Activated naive CD4-positive, alpha-beta T cell treated with Interleukin-2 at 50 U/mL for 16 hours (primary cell): ENCODE measurements at places on chromosomes 2 and 18.

- no peak for DNase-seq
These were observed 466.3 kb downstream of the SATB2 start for GRCh38 chr2:198991431-198991830.

DNA sequence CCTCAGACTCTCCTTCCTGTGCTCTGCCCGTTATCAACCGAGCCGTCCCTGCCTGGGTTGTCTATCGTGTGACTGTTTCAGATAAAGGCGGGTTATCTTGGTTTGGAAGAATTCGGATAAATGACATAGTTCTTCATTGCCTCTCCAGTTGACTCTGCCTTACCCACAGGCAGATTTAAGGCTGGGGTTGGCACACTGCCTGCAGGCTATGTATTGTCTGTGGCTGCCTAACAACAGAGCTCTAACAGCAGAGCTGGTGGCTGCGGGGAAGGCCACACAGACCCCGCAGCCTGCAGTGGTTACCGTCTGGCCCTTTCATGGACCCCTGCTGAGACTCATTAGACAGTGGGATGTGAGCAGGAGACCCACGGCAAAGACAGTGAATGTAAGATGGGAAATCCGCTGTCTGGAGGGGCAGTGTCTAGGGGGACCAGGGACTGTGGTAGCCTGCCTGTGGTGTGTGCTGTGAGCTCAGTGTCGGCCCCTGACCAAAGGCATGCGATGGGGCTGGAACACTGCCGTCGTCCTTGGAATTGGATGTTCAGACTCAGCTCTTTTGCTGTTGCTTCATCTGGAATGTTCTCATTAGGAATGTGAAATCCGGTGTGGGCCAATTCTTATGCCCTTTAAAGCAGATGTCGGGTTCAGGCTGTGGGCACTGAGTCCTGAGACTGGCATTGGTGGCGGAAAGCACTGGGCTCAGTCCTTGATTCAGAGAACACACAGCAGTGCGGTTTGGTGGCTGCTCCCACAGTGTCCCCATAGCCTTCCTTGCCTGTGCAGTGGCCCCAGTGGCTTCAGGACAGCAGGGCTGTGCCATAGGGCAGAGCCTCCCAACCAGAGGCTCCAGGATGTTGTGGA lies 44.5 kb downstream of the SH3RF3 start:
- no peak for DNase-seq

DNA sequence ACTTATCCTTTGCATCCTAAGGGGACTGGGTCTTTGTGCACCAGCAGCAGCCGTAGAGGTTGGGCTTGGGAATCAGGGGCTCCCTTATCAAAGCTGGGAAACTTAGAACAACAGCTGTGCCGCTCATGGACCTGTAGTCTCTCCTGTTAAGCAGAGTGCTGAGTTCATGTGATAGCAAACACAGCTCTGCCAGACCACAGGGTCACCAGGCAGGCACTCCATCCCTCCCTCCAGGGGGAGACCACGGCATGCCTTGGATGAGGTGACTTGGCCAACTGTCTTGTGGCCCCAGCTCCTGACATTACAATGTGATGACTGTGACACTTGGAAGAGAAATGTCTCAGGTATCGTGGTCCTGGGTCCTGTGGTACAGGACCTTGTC lies 60.0 kb downstream of the DGKD start:
- no peak for DNase-seq

DNA sequence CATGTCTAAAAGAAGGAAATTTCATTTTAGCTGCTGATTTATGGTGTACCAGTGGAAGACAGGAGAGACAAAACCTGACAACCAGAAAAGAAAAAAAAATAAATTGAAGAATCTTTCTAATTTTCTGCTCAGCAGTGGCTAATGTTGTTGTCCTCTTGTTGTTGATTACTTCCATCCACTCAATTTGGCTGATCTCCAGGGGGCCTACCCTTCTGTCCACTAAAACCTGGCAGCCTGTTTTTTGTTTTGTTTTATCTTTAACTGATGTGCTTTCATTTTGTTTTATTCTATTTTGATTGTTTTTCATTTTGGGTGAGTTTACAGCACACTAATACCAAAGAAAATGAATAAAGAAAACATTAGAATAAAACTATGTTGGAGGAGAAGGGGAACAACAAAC lies 27.4 kb downstream of the TFPI start:
- DNase-seq, result no peak

DNA sequence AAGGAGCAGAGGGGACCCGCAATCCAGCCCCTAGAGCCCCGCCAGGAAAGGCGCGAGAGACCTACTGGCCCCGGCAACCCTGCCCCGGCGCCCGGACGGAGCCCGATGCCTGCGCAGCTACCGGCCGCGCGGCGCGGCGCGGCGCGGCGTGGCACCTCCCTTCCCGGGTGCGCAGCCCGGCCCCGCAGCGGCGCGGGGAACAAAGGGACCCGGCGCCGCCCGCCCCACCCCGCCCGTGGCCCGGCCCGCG lies 307 bp downstream of the CDH2 start:
- no peak for DNase-seq

DNA sequence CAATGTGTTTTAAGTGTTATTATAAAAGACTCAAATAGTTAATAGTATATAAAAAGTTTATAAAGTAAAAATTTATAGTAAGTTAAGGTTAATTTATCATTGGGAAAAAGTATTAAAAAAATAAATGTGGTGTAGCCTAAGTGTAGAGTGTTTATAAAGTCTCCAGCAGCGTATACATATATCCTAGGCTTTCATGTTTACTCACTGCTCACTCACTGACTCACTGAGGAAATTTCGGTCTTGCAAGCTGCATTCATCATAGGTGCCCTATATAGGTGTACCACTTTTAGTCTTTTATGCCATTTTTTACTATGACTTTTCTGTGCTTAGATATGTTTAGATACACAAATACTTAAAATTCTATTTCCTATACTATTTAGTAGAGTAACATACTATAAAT lies 866.0 kb downstream of the CBLN2 start:
- no peak for DNase-seq

DNA sequence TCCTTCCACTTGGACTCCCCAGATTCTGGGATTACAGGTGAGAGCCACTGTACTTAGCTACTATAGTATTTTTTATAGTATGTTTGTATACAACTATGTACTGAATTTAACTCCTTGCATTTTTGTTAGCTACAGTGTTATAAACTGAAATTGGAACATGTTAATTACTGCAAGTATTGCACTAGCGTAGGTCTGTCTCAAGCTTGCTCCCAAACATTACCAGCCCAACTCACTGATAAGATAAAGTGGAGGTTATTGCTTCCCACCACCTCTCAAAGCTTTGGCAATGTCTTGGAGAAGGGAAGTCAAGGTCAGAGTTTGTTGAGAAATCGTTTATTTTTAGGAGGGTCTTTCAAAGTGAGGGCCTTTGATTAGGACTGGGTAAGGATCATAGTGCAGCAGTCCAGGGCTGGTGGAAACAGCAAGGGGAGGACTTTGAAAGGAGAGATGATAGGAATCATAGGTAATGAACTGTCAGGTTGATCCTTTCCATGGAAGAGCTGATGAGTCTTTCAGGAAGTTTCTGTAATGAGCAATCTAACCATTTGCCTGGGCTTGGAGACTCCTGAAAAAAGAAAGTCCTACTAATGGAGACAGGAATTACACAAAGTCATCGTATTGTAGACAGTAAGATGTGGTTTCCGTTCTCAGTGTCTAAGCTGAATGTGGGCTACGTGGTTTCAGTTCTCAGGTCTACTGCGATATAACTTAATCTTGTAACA lies 257.1 kb downstream of the MYO3B start:
- DNase-seq, result no peak

GRCh38 chr18:79796016-79796415 lies 1.7 kb upstream of the KCNG2 start:
- no peak for DNase-seq

DNA sequence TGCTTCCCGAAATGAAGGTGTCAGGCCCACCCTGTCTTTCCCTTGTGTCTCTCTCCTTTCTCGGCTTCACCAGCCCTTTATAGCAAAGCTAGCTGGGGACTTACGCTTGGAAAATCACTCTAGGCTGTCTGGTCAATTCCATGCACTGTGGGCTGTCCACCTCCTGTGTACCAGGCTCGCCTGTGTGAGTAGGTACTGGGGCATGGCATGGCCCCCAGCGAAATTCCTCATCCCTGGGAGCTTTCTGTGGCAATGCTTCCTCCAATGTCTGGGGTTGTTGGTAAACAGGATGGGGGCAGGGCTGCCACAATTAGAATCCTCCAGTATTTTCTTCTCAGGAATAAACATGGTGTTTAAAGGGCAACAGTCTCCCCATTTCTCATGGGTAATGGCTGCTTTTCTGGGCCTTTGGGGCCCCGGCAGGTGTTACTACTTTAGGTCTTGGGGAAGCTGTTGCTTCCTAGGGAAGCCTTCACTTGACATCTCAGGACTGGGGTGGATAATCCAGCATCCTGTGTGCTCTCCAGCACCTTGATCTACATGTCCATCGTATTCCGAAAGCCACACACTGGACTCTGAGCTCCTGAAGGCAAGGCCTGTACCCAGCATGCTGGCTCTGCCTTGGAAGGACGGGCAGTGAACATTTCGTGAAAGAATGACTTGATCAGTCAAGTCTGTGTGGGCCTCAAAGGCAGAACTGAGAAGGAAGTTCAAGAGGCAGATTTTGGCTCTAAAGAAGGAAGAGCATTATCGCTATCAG lies 21.1 kb downstream of the RHOB start:
- DNase-seq, result no peak

DNA sequence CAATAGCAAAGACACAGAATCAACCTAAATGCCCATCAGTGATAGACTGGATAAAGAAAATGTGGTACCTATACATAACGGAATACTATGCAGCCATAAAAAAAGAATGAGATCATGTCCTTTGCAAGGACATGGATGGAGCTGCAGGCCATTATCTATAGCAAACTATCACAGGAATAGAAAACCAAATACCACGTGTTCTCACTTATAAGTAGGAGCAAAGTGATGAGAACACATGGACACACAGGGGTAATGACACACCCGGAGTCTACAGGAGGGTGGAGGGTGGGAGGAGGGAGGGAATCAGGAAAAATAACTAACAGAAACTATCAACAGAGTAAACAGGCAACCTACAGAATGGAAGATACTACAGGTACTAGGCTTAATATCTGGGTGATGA lies 46.6 kb upstream of the MAL start:
- no peak for DNase-seq

DNA sequence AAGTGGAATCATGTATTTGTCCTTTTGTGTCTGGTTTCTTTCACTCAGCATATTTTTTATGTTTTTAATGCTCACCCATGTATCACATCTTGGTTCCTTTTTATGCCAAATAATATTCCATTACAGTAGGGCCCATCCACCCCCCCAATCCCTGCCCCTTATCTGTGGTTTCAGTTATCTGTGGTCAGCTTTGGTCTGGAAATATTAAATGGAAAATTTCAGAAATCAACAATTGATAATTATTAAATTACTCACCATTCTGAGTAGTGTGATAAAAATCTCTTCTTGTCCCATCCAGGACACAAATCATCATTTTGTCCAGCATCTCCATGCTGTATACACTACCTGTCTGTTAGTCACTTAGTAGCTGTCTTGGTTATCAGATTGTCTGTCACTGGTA lies 66.7 kb downstream of the BIRC6 start:
- no peak for DNase-seq

GRCh38 chr18:68533641-68534040 lies 181.3 kb downstream of the TMX3 start:
- DNase-seq, result no peak

DNA sequence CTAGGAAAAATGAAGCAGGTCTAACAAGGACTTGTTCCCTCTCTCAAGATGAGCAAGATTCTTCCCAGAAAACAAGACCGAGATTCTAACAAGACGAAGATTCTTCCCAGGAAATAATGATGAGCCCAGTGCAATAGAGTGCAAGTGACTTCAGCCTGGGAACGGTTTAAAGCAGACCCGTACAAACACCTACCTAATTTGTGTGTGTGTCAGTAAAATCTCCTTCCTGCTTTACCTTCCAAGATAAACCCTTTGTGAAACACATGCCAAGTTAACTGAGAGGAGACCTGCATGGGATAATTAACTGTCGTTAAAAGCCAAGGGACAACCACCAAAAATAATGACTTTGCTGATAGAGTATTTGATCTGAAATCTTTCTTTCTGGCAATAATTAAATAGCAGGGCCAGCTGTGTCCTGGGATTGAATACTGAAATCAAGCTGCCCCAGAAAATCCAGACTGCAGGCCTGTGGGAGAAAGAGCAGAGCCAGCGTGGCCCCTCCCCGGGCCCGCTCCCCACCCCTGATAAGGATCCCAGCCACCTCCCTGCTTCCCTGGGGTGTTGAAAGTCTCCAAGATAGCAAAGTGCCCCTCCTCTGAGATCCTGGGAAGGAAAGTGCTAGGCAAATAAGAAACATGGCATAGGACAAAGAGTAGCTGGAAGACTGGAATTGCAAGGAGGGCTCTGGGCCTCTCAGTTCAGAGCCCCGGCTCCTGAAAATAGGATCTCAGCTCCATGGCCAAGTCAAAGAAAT lies 145.5 kb downstream of the CYP26B1 start:
- DNase-seq, result no peak

GRCh38 chr2:75042823-75043222 lies 84.4 kb downstream of the POLE4 start:
- DNase-seq, result no peak

DNA sequence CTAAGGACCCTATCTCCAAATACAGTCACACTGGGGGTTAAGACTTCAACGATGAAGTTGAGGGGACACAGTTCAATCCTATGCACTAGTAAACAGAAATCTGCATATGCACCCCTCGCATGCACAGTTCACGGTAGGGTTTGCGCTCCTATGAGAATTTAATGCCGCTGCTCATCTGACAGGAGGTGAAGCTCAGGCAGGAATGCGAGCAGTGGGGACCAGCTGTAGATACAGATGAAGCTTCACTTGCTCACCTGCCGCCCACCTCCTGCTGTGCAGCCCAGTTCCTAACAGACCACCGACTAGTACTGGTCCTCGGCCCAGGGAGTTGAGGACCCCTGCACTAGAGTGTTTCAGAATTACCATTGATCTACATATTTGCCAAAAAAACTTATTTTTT lies 40.0 kb upstream of the FAHD2A start:
- no peak for DNase-seq

DNA sequence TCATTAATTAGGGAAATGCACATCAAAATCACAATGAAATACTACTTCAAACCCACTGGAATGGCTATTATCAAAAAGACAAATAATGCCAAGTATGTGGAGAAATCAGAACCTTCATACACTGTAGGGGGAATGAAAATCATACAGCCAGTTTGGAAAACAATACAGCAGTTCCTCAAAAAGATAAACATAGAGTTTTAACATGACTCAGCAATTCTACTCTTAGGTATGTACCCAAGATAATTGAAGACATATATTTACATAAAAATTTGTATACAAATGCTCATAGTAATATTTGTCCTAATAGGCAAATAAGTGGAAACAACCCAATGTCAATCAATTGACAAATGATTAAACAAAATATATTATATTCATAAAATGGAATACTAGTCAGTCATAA lies 45.4 kb upstream of the SATB2 start:
- DNase-seq, result no peak

- DNase-seq, result no peak
These were observed 264.5 kb downstream of the CNTNAP5 start for GRCh38 chr2:124289615-124290014.
